ENCODE measurements at places on chromosomes 16 and 17.

DNA sequence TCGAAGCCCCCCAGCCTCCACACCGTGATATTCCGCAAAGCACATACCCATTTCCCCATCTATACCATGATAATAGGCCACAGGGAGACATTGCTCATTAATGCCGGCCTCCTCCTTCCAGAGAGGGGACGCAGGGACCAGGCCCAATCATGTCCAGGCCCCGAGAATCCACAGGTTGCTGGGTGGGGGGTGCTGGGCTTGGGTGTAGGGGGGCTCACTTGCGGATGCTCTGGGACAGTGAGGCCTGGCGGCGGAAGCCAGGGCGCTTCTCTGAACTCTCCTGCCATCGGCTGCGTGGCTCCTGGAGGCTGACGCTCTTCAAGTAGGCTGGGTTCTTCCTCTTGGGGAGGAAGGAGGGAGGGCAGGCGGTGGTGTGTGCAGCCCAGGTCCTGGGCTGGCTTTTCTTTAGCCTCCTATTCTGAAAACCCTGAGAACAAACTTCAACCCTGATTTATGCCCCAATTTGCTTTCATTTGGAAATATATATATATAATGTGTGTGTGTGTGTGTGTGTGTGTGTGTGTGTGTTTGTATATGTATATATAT, 12.2 kb downstream of the AANAT start:
- no peak for DNase-seq

GRCh38 chr17:44297975-44298374, 10.4 kb upstream of the RUNDC3A start:
- DNase-seq: no peak

- DNase-seq: peak; percentile 93
Measured at GRCh38 chr16:1408171-1408837, 6.2 kb downstream of the UNKL start.

- no peak for DNase-seq
Measured at GRCh38 chr17:7072406-7072805, 7.6 kb downstream of the CLEC10A start.

DNA sequence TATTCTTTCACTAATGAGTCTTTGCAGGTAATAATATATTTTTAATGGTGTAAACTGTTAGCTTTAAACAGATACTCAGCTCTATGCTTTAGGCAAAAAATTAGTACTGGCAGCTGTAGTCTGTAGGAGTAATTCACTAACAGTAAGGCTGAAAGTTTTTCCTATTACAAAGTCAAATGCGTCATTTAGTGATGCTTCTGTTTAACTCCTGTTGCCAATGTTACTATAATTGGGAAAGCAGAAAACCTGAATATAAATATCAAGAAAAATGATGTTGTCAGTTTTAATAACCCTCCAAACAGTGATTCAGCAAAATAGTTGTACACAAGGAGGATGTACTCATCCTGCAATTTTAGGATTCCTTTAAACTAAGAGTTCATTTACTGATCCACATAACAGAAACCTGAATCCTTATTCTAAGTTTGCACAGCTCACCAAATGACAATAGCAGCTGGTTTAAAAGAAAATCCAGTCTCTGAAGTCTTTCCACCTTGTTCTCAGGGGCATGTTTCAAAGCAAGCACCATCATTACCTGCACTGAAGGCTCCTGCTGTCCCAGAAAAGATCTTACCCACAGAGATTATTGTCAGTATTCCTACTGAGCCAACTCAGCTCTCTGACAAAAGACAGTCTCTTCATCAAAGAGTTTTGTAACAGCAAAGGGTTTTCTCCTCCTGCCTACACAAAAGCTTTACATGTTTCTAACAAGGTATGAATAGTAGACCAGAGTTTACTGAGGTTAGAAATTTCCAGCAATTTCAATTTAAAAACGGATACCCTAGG, 4.2 kb downstream of the CDR2 start:
- DNase-seq: no peak

DNA sequence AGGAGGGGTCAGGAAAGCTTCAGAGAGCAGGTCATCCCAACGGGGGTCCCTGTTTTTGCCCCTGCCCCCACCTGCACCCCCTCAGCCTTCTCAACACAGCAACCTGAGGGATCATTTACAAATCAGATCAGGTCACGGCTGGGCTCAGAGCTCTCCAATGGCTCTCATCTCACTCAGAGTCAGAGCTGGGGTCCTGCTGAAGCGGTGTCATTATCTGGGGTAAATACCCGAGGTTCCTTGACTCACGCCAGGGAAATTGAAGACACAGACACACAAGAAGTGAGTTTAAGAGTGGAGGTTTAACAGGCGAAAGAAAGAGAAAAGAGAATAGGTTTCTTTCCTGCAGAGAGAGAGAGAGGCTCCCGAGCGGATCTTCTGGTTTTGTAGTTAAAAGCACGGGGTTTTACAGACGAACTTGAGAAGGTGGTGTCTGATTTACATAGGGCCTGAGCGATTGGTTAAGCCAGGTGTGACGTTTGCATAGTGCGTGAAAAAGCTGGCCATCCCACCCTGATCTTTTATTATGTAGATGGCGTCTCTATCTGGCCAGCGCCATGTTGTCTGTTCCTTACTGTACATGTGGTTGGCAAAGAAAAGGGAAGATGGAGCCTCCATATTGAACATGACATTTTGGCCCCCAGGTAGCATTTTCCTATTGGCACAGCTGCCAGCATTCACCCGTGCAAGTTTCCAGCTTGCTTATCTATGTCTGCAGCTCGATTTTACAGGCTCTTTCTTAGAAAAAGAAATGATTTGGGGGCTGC, 51.4 kb downstream of the WSB1 start:
- DNase-seq: no peak

DNA sequence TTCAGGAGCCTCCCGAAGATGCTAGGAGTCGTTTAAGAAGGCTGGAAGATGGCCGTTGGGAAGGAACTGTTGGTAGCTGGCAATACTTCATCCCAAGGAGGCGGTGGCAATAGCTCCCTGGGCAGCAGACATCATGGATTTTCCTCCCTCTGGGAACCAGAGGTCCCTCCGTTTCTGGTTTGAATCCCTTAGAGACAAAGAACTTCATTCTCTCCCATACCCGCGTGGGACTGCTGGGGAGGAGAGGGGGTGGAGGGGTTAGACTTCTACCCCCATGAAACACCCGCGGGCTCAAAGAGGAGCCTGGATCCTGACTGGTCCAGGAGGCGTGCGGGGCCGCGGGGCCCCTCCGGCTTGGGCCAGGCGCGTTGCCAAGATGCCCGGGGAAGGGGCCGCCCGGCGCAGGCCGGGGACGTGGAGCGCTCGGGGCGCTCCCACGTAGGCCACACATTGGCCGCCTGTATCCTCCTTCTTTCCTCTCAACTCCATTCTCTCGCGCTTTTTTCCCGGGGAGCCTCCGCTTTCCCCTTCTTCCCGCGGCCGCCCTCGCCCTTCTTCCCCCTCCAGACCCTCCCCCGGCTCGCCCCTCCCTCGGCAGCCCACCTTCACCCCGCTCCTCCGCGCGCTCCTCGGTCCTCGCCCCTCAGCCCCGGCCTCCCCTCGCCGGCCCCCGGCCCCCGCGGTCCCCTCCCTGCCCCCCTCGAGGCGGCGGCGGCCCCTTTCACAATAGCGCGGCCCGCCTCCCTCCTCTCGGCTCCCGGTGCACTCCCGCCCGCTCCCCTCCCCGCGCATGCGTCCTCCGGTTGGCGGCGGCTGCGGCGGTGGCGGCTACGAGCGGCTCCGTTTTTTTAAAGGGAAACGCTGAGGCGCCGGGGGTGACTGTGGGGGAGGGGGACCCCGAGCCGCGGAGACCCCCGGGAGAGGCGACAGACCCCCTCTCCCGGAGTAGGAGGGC, at the start of gene MSL1:
TSS of gene MSL1 (plus strand) at position 791 of the 955 bp plus-strand sequence. CDS start 642 bp downstream, outside the sequence.
- DNase-seq: peak; percentile 83

- DNase-seq: peak; percentile 64
Measured at GRCh38 chr16:30535106-30535776, 583 bp upstream of the ZNF747 start.

DNA sequence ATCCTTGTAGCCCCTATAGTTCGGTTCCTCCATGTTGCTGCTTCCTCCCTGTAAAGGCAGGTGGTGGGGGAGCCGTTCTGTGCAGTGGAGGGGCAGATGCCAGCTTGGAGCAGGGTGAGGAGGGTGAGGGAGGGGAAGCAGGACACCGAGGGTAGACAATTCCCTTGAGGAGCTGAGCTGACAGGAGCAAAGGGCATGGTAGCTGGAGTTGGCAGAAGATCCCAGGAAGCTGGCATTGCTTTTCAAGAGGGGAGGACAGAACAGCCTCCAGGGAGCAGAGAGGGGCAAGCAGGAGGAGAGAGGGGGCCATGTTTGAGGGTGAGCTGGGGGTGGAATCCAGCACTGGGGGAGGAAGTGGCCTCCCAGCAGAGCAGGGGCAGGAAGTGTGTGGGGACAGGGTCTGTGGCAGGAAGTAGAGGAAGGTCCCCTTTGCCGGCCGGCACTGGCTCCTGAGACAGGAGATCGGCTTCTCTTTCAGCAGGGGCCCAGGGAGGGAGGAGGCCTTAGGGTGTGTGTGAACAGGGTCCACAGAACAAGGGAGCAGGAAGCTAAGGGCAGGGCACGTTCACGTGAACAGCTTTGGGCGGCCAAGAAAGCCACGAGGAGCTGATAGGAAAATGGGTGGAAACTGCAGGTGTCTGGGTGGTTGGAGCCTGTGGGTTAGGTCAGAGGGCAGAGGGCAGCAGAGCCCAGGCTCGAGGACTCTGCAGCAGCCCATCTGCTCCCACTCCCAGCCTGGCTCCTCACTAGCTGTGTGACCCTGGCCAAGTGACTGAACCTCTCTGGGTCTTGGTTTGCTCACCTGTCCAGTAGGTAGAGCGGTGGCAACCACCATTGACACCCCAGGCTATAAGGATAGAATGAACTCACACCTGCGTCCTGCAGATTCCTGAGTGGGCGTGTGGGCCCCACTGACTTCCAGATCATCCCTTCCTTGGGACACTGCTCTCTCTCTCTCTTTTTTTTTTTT, 17.5 kb upstream of the SPNS2 start:
- peak; percentile 33 for DNase-seq

GRCh38 chr17:77441940-77442339, 301.2 kb downstream of the SEC14L1 start:
- DNase-seq: no peak

DNA sequence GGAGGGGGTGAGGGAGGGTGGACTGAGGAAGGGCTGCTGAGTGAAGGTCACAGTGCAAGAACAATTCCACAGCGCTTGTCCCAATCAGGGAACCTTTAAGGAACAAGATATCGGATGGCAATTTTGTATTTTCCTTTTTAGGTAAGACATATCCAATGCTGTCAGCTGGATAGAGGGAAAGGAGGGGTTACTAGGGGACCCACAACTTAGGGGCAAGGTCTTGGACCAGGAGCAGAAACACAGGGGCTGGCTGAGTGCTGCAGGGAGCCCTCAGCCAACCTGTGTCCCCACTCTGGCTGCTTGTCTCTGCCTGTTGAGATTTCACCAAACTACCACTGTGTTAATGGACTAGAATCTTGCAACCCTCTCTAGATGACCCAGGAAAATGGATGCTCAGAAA, 47.6 kb downstream of the AKAP1 start:
- no peak for DNase-seq

DNA sequence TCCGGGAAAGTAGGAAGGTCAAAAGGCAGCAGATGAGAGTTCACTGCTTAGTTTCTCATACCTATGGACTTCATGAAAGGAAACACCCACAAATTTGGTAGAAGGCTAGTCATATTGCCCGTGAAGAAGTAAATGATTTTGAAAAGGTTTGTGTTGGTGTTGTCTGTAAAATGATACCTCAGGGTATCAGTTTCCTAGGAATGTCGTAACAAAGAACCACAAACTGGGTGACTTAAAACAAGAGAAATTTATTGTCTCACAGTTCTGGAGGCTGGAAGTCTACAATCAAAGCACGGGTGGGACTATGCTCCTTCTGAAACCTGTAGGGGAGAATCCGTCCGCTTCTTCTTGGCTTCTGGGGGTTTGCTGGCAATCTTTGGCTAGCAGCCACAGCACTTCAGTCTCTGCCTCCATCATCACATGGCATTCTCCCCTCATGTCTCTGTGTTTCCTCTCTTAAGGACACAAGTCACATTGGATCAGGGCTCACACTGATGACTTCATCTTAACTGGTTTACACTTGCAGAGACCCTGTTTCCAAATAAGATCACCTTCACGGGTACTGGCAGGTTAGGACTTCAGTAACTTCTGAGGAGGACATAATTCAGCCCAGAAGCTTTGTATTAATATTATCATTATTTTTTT, 2.0 kb upstream of the NAE1 start:
- DNase-seq: no peak

- DNase-seq: no peak
Measured at GRCh38 chr17:76083536-76084182, 4.7 kb downstream of the ZACN start.

DNA sequence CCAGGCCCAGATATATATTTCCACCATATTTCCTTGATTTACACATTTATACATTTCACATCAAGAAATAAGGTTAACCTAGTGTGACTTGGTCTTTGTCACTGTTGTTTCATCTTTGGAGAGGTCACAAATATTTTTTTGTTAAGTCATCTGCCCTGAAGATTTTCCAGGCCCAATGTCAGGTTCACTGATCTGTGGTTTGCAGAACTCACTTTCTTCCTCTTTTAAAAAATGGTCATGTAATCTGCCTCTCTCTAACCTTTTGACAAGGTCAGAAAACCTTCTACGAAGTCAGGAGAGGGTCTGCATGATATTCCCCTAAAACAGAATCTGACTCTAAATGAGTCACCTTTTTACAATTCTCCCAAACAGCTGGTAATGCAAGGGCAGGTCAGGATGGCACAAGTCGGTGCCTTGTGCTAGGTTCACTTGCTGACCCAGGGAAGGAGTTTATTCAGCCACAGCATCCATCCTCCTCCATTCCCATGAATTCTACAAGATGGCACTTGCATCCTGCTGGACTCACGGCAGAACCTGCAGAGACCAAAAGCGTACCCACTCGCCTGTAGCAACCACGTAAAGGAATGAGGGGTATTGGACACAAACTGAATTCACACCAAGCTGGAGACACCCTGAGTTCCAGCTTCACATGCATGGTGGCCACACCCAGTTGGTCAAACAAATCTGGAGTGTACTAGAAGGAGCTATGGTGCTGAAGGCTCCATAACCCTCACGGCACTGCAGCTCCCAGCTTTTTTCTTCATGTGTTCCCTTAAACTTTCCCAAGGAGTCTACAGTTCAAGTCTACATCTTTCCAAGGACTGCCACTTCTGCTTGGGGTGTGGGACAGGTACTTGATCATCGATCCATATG, 1.6 kb upstream of the KIAA0513 start:
- peak; percentile 92 for DNase-seq

GRCh38 chr17:40293363-40293762, 5.7 kb downstream of the CDC6 start:
- DNase-seq: no peak

GRCh38 chr16:79137426-79137939, 463.1 kb downstream of the MAF start:
- DNase-seq: no peak

DNA sequence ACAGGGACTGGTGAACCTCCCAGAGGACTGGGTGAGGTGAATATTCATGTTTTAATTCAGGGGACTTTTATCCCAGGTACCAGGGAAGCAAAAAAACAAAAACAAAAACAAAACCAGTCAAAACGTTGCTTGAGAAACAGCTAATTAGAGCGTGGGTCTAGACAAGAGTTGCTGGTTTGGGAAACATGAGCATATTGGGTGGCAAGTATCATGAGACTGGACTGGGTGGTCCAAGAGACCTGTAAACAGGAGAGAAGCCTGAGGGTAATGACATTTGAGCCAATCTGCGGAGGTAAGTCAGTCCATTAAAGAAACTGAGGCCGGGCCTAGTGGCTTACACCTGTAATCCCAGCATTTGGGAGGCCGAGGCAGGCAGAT, 11.5 kb upstream of the BPTF start:
- no peak for DNase-seq

- peak; percentile 53 for DNase-seq
Measured at GRCh38 chr16:71894229-71894920, 956 bp upstream of the IST1 start.

- DNase-seq: no peak
Measured at GRCh38 chr17:47106130-47106529, 83.0 kb downstream of the CDC27 start.

GRCh38 chr16:85682516-85682915, 6.2 kb downstream of the GINS2 start:
- no peak for DNase-seq

All from common myeloid progenitor, CD34-positive (primary cell).